ENCODE measurements at places on chromosomes 5 and 9. TPM values are rescaled to one million over a fixed set of nuclear protein-coding genes. Genes with fewer than 3 reads are reported as not detected.

DNA sequence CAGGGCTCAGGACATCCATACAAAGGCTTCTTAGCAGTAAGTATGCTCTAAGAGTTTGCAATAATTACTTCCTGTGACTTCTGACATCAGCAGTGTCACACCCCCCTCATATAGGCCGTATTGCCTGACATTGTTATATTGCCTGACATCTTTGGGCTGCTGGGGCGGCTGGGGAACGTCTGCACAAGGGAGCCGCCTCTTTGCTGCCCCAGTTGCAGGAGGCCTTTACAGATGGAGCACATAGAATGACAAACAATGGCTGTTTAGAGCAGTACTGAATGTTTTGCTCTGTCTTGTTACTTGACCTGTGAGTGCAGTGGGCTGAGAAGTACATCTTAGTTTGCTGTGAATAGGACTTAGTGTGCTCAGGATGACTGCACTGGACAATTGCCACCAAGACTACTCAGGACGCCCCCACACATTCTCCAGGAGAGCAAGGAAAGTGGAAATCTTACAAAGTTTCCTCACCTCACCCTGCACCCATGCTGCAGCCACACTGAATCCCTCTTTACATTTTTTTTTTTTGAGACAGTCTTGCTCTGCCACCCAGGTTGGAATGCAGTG lies 65.4 kb upstream of the SPOCK1 start:
- DNase-seq = no peak

Gene SNCAIP
- not detected for total RNA-seq

Gene AQP7
- not detected for total RNA-seq

Gene NR2F1
- not detected for total RNA-seq

Gene CWC27
- 20.3 TPM for total RNA-seq

DNA sequence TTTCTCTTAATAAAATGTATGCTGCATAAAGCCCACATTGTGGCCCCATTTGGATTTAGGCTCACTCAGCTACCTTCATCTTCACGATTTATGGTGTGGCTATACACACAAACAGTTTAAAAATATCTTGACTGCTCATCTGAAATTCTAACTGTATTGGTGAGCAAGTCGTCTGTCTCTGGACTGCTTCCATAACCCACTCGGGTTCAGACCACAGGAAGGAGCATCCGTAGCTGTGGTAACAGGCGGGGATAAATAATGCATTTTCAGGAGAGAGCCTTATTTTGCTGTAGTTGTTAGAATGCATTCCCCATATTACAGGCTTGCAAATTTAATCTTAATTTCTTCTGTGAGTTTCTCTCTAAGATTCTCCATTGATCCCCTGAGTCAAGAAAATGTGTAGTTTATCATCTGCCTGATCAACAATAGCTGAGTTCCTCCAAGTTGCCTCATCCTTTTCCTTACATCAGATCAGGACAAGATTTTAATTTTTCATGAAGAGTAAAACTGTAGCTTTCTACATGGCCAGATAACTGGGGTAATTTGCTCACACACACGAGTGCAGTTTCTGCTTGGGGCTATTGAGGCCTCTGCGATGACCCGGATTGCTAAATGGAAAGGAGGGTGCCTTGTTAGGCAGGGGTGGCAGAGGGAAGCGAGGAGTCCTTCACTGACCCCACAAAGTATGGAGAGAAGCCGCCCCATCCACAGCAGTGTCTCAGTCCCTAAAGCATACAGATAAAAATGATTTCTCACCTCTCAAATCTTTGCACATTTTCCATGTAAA lies 133.9 kb downstream of the FSTL4 start:
- no peak for DNase-seq

Gene FBXW2
- total RNA-seq = 80.5 TPM

- DNase-seq = no peak
Measured at GRCh38 chr9:121598965-121599871, 52.2 kb upstream of the DAB2IP start.

- DNase-seq = no peak
Measured at GRCh38 chr5:127758766-127759283, 55.6 kb downstream of the CCDC192 start.
